ENCODE measurements at places on chromosomes 1 and 21. TPM values are rescaled to one million over a fixed set of nuclear protein-coding genes. Genes with fewer than 3 reads are reported as not detected.

- DNase-seq: no peak
Observed at GRCh38 chr1:15186846-15187151, 33.3 kb downstream of the TMEM51 start.

DNA sequence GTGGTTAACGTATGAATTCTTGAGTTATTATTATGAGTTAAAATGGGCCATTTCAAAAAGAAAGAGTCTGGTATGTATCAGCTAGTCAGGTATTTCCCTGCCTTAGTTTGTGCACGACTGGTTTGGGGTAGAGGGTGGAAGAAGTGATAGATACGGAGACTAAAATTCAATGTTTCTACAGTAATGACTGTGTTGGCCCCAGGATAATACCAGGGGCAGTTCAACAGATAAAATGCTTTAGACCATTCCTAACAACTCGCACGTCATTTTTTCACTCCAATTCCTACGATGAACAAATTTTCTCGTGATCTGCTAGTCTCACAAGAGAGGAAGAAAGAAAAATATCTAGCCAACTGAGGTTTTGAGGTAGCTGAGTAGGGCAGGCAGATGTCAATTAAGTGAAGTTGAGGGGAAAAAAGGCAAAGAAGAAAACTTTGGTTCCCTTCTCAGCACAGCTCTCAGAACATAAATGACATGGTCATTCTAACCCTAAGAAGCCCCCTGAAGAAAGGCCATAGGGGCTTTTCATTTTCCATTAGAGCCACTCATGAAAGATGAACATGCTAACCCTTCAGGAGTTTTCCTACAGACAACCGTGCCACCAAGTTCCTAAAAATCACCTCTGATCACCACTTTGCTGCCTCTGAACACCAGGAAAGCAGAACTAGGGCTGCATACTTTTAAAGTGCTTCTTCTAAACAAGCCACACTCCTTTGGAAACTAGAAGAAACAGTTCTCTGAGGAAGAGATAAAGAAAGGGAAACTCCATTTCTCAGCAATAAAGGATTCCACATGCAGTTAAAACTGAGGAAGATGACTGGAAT lies 5.6 kb downstream of the MCOLN2 start:
- no peak for DNase-seq

DNA sequence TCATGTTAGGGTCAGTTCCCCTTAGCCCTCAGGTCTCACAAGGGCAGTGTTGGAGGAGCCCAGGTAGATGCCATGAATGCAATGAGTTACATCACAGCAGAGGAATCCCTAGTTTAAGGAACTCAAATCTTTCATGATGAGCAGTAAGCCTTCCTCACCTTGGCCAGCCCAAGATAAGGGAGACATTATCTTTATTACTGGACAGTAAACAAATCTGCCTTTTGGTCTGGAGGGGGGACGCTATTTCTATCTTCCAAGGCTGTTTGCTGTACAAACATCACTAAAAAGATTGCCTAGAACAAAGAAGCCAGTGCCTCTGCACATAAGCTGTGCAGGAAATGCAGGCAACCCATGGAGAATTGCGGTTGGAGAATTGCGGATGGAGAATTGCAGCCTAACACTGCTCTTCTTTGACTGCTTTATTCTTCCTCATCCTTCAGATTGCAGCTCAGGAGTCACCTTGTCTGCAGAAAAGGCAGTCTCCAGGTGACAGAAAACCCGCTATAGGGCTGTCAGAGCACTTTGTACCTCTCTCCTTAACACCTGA lies 2.3 kb upstream of the CHI3L1 start:
- DNase-seq: no peak

DNA sequence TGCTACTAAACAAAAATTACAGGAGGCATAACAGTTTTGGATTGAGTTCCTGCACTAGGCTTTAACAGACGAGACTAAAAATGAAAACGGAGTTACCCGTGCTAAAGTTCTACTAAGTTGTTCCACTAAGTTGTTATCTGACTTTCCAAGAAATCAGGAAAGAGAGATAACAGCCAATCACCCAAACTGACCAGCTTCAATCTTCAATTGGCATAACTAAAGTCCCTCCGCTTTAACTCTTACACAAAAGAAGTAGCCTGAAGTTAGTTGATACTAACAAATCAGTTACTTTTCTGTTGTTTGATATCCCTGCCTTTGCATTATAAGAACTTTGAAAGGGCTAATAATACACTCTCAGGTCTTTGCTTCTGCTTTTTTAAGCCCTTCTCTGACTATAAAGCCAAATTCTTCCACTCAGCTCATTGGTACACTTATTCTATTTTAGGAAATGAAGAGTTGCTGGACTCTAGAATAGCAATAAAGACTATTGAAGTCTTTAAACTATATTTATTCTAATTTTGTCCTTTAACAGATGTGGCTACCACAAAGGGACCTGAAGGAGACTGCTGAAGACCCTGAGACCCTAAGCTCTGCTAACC lies 61.3 kb downstream of the TESK2 start:
- DNase-seq: no peak

DNA sequence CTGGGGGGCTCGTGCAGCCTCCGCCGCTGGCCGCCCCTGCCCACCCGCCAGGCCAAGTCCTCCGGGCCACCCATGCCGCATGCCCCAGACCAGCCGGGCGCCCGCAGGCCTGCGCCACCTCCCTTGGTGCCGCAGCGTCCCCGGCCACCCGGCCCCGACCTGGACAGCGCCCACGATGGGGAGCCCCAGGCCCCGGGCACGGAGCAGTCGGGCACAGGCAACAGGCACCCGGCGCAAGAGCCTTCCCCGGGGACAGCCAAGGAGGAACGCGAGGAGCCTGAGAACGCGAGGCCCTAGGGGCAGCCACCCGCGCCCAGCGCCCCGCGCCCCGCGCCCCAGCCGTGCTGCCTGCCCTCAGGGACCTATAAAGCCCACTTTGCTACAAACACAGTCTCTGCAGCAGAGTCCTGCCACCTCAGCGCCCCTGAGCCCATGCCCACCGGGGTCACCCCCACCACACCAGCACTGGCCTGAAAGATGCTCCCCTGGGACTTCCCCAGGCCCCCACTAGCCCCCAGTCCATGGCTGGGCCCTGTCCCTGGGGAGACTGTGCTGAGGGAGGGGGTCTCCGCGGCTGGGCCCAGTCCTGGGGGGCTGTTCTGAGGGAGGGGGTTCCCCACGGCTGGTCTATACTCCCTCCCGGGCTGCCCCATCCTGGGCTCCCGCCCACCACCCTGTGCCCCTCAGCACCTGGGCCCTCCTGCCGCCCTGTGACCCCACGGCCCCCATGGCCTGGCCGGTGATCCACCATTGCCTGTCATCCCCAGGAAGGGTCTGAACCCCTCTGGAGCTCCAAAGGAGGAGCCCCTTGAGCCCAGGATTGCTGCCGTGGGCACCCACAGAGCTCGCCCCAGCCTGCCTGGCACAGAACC lies 8.6 kb downstream of the TNFRSF18 start:
- no peak for DNase-seq

DNA sequence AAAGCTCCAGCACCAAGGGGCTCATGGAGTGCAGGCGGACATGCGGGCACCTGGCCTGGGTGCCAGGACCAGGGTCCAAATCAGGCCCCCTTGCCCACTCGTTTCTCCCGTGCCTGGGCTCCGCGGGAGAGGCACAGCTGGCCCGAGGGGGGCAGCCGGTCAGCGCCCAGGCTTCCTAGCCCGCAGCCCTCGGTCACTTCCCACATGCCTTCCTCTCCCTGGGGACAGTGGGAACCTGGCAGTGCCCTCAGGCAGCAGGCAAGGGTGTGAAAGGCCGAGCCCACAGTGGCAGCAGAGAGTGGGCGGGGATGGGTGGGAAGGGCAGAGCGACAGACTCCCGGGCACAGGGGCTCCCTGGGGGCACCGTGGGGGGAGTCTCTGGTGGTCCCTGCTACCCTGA lies 69.8 kb downstream of the MEGF6 start:
- DNase-seq: no peak

DNA sequence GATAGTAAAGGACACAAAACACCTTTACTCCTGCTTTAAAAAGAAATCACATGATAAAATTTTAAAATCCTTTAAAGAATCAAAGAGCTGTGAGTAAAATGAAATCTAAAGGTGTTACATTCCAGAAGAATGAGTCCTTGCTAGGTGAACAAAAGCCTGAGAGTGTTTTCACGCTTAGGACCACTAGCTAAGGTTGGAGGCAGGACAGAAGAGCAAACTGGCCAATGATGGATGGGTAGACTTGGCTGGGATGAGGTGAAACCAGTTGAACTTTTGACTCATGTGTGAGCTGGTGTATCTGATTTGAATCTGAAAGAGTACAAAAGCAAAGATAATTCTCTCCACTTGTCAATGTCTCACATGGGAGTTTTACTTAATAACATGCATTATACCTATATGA lies 35.1 kb downstream of the CATSPERE start:
- DNase-seq: no peak

DNA sequence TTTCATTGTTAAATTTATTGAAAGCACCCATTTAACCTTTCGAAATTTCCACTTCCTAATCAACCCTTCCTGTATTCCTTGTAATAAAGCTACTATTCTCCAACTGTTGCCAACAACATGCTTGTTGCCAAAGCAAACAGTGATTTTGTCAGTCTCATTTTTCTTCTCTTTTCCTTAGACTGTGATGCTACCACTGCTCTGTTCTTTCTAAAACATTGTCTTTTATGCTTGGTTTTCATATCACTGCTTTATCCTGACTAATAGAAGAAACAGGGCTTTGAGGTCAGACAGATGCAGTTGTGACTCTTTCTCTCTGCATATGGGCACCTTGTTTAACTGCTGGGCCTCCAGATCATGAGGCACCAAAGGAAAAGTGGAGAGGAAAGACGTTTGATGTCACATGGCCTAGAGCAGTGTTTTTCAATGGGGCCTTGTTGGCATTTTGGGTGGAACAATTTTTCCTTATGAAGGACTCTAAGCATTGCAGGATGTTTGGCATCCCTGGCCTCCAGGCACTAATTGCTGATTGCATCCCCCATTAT lies 56.1 kb downstream of the HMCN1 start:
- DNase-seq: no peak

DNA sequence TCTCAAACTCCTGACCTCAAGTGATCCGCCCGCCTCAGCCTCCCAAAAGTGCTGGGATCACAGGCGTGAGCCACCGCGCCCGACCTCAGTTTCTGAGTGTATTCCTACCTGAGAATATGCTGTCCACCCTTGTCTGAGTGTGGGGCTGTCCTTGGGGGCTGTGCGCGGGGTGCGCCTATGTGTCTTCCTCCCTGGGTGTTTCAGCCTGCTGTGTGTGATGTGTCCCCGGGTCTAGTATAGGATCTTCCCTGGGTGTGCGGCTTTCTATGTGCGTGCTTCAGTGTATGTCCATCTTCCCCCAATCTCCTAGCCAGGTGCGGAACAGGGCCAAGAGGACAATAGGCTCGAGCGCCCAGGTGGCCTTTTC lies 8.3 kb upstream of the ID3 start:
- DNase-seq: no peak

DNA sequence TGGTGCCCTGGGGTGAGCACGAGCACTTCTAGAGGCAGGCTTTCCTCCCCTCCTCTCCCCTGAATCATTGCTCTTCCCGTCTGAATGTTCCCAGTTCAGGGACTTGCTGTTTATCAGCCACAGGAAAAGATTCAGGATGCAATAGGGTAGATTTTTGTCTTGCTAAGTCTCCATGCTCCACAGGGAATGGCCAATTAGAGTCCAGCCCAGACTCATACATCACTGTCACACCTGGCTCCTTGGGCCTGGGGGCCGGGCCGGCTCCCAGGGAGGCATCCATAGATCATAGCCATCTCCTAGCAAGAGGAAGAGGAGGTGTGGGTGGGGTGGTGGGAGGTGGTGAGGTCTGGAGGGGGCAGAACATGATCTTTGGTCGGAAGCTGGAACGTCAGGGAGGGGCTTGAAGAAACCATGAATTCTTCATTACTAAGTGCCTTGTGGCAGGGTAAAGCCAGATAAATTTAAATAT lies 83.4 kb downstream of the LRRN2 start:
- no peak for DNase-seq

- no peak for DNase-seq
Observed at GRCh38 chr1:100811808-100812207, 82.8 kb downstream of the EXTL2 start.

DNA sequence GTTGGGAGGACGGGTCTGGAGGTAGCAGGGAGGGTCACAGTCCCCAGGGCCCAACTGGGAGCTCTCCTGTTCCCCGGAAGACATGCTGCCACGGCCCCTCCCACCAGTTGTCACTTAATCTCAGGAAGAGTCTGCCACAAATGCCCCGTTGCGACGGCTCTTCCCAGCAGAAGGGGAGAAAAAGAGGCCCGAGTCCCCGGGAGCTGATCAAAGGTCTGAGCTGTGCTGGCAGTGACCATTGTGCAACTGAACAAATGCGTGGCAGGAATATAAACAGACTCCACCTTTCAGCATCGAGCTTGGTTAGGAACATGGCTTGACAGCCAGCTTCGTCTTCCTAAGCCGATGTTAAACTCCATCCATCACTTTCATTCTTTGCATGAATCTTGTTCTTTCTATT lies 27.8 kb upstream of the ZBTB21 start:
- DNase-seq: no peak

DNA sequence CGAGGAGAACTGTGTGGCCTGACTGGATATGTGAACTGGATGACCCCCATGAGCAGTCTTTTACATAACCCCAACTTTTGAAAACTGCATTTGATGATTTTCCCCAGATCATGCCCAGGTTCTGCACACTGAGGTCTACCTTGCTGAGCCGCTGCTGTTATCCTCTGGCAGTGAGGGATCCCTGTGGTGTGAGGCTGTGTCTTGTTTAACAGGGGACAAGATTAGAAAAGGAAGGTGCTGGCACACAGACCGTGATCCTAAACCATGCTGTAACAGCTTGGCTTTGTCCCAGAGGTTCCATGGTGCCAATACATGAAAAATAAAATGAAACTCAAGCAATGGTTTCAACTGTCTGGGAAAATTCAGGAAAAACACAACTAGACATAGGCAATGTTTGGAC lies 134.2 kb downstream of the ZZZ3 start:
- DNase-seq: no peak

DNA sequence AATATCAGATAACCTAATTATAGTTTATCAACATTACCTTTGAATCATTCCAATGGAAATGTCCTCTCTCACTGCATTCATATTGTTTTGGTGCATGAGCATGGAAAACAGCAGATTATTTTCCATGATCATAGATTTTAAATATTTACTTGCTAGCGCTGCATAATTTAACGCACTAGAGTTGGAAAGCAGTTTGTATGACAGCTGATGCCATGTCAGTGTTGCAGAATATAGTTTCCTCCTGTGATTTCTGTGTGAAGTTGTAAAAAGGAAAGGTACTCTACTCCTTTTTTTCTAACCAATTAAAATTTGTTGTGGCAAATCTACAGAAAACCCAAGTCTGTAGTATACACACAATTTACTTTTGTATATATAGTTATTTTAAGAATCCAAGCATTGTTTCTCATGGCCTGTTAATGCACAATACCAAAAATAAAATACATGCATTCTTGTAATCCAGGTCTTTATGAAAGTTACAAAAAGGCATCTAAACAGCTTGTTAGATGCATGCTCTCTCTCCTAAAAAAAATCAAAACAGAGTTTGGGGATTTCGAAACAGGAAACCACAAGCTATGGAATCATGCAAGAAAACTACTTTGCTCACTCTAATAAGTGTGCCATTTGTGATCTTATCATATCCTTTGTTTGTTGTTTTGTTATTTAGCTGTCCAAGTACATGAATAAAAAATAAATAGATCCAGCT lies 1.9 kb upstream of the ATG4C start:
- no peak for DNase-seq

GRCh38 chr1:167057241-167057688 lies 32.9 kb downstream of the GPA33 start:
- no peak for DNase-seq

Gene OPTC
- not detected for polyA plus RNA-seq

Gene NR5A2
- polyA plus RNA-seq: not detected

Gene NPHS2
- polyA plus RNA-seq: not detected

Gene FCGR3A
- 0.14 TPM for polyA plus RNA-seq

Gene WNT3A
- polyA plus RNA-seq: not detected

Gene KRTAP11-1
- not detected for polyA plus RNA-seq

Gene EPHB2
- not detected for polyA plus RNA-seq
